Coronary artery (tissue), 2 donors: ENCODE measurements at places on chromosomes 12 and 14.

DNA sequence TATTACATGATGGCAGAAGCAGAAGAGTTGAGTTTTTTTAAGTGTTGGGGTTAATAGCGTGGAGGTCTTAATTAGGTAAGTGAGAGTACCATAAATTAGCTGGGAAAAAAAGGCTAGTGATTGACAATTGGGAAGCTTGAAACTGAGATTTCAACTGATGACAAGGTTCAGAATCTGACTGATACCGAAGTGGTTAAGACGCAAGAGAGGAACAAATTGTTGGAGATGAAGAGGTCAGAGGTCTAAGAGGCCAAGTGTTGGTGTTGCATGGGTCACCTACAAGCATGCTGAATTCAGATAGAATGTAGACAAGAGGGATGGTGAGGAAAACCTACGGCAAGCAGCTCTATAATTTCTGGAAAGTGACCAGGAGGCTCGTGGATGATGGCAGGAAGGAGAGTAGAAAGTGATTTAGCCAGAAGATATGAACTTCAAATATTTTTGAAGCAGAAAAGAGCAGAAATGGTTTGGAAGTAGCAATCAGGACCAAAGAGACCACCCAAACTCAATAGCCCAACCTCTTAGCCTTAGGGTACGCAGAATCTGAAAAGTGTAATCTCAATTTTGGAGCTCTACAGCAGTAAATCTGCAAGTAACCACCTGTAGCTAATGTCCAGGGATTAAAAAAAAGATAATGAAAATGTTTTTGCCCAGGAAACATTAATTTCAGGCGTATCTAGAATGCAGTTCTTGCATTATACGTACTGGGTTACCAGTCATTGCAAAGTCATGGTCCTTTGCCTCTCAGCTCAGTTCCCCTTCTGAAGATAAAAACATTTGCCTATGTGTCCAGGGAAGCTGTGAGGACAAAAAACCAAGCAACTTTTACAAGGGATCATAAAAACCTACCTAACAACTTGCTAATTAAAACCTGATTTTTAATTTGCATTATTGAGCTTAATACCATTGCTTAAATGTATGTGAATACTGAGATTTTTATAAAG lies 1.7 kb upstream of the TMPO start:
- DNase-seq, result no peak

GRCh38 chr12:65648461-65648860 lies 175.8 kb upstream of the HMGA2 start:
- no peak for DNase-seq

- no peak for DNase-seq
Observed at GRCh38 chr14:71235875-71236274, 328.6 kb downstream of the PCNX1 start.

DNA sequence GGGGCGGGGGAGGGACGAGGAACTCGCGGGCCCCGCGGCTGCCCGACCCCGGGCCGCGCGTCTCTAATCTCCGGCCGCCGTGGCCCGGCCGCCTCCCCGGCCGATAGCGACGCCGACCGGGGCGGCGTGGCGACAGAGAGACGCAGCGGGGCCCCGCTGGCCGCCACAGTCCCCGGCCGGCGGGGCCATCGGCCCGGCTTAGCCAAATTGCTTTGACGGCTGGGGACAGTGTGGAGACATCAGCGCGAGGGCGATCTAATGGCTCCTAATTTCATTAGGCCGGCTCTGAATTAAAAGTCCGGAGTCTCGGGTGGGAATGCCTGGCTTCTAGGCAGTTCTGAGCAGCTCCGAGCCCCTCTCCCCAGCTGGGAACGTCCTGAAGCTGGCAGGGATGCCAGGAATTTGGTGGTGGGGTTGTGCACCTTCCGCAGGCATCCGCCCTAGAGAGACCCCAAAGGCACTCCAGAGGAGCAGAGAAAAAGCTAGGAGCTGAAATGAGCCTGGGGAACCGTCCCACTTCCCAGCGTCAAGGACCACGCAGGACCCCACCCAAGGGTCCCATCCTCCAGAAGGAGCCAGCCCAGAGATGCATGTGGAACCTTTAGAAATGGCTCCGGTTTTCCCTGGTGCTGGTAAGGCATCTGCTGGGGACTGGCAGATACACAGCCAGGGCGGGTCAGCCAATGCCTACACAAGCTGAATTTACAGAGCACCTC lies 9.6 kb downstream of the TBX5 start:
- no peak for DNase-seq

DNA sequence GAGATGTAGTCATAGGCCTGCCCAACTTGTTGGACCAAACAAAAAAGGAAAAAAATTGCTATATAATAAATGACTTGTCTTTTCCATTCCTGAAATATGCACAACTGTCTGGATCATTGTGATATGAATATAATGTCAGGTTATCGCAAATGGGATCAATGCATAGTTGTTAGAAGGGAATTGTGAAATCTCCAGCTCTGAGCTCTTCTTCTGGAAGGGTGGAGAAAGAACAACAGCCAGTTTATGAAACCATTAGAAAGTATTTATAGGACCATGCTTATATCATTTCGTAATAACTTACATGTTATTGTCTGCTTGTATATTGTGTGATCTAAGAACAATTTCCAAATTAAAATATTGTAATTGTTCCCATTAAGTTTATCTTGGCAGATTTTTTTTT lies 35.7 kb upstream of the HIF1A start:
- DNase-seq, result no peak

GRCh38 chr14:104085889-104086201 lies 345 bp downstream of the ASPG start:
- DNase-seq, result no peak
